ENCODE measurements at places on chromosomes 13 and 19.

DNA sequence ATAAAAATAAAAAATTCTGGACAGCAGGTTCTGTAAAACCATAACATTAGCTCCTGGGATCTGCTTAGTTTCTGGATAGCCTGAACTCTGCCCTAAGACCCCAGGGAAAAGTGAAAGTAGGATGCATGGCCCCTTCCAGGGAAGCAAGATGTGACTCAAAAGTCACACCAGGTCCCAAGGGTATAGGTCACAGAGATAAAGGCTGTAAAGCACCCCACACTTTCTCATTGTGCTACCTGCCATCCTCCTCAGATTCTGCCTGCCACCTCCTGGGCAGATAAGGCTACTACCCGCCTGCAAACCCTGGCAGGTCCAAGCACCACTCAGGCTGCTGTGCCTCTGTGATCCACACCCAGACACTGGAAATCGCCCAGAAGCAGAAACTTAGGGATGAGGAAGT is 20.6 kb downstream of the FFAR2 start:
- DNase-seq, result peak; percentile 43

DNA sequence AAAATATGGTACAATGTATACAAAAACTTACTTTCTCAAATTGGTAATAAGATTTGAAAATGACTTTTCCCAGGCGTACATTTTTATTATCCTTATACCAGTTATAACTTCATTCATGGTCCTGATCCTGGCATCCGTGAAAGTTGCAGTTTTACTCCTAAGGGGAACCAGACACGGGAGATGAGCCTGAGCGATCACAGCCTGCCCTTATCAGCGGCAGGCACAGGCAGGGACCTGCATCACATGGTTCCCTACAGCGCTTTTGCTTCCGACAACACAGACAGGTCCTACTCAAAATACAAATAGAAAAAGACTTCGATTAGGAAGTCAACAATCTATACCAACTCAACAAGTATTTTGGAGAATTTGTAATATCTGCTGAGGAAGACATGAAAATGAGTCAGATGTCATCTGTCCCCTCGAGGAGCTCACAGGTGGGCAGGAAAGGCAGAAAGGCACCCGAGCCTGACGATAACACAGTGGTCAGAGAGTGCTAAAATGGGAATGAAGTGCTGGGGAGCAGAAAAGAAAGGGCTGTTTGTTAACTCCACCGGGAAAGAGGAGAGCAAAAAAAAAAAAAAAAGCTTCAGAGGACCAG is 93.4 kb downstream of the ABCC4 start:
- no peak for DNase-seq

DNA sequence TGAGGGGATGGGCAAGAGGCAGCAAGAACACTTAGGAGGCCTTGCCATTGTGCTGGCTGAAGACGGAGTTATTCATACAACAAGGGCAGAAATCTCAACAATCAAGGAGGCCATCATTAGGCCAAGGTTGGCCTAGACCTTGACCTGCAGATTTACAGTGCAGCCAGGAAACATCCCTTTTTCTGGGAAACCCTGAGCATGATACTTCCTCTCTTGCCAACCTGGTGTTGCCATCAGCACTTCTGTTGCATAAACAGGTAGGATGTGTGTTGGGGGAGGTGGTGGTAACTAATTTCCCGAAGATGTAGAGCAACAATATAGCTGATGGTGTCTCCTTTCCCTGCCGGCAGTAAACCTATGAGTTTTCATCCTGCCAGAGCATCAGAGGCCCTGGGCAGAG is 8.0 kb downstream of the TMEM272 start:
- DNase-seq, result no peak

DNA sequence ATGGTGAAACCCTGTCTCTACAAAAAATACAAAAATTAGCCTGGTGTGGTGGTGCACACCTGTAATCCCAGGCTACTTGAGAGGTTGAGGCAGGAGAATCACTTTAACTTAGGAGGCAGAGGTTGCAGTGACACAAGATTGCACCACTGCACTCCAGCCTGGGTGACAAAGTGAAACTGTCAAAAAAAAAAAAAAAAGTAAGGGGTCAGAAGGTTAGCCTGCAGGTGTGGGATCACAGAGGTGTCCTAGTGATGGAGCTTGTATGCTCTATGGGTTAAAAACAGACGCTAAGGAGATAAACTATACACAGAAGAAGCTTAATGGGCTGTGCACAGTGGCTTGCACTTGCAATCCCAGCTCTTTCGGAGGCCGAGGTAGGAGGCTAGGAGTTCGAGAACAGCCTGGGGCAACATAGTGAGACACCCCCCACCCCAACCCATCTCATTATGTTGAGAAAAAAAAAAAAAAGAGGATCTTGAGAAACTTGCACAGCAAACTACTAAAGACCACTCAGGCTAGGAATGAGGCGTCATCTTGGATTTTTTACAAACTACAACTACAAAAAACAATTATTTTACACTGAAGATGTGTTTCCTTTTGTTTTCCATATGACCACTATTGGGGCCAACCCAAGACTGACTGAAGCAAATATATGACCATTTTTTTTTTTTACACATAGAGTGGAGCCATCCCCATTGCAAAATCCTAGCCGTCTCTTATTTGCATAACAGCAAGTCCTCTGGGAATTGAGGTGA is 7.9 kb downstream of the FOSB start:
- no peak for DNase-seq

DNA sequence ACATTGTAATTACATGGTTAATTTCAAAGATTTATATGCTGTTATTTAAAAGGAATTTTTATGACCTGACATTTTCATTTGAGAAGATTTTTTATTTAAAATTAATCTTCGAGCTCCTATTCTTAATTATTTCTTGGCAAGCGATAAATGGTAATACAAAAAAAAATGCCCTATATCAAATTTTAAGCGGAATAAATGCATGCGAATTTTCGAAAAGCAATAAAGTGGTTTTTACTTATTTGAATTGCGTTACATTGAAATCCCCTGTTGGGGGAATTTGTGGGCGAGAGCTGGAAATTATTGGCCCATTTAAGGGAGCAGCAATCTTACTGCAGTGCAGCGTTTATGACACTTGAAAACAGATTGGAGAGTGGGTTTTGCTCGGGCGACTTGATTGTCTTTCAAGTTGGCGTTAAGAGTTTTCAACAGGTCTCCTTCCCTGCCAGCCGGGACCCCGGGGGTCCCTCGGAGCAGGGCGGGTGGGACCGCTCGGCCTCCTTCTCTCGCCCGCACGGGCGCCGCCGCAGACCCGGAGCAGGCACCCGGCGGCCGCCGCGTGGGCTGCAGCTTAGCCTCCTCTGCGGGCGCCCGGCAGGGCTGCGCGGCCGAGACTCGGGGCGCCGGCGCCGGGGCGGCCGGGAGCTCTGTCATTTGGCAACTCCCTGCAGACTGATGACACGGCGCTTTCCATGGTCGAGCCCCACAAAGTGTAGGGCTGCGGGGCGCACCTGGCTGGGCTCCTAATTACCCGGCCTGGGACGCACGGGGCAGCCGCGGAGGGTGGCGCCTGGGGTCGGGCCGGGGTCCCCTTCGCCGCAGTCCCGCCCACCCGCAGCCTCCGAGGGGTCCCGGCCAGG is 255.1 kb upstream of the SOX21 start:
- peak; percentile 37 for DNase-seq

- no peak for DNase-seq
These were observed 17.2 kb downstream of the BRD4 start for GRCh38 chr19:15315101-15315500.

DNA sequence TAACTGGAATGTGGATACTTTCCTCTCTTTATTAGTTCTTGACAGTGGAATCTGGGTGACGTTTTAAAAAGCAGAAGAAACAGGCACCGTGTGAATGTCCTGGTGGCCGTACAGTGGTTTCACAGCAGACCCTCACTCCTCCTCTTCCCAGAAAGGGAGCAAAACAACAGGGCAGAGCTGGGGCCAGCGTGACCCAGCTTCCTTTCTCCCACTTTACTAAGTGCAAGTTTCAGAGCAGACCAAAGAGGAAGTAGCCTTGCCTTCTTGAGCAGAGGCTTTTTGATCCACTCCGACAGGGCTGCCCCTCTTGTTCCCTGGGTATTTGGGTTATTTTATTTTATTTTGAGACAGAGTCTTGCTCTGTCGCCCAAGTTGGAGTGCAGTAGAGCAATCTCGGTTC is 19.6 kb upstream of the C19orf33 start:
- no peak for DNase-seq

- DNase-seq, result no peak
These were observed 586 bp downstream of the MRI1 start for GRCh38 chr19:13764821-13765394.

GRCh38 chr13:113650731-113651148 is 7.3 kb downstream of the ATP4B start:
- DNase-seq, result no peak

DNA sequence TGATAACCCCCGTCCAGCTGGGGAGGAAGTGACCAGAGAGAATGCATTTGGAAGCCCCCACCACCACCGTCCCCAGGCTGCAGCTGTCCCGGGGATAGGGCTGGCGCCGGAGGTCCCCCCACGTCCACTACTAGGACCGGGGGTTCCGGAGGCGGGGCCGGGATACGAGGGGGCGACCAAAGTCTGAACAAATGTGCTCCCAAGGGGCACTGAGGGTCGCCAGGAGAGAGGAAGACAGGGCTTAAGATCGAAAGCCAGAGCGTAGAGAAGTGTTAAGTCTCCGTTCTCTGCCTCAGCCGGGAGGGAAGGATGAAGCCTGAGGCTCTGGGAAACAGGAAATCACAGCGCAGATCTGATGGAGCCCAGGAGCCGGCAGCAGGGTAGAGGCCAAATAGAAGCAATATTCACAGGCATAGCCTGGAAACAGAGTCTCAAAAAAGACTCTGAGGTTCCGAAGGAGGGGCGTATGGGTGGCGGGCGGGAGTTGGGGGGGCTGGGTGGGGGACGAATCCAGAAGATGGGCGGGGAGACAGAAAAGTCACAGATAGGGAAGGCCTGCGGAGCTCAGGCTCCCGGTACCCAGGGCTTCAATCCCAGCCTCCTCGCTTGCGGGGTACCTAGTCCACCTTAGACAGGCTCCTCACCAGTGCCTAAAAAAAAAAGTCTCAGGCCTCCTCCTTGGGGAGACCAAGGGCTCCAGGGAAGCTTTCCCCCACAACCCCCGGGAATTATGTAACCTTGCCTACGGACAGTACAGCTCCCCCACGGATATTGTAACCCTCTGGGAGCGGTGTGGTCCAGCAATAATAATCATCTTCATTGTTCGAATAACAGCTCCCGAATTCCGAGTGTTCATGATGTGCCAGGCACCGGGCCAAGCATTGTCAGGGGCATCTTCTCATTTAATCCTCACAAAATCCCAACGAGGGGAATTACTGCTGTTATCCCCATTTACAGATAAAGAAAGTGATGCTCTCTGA is 1.1 kb upstream of the ERF start:
- no peak for DNase-seq

- DNase-seq, result no peak
These were observed 309.5 kb downstream of the TEX29 start for GRCh38 chr13:111629926-111630325.

GRCh38 chr13:109737606-109738005 is 48.8 kb downstream of the IRS2 start:
- DNase-seq, result no peak

DNA sequence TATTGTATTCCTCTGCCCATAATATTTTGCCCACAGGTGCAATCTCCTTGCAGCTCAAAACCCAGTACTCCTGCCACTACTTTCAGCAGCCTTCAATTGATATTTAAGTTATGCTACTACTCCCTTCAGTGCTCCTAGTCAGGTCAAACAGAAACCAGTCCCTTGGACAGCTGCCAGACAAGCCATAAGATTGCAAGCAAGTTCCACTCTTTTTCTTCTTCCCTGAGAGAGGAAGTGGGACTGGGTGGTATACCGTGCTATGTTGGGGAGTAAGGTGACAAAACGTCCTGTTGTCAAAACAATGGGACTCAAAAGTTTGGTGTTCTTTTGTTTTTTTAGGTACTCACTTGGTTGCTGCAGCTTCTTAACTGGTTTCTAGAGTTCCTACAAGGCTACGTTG is 63.1 kb upstream of the FRY start:
- DNase-seq, result peak; percentile 13

GRCh38 chr13:97976610-97977521 is 23.4 kb downstream of the IPO5 start:
- peak; percentile 16 for DNase-seq

DNA sequence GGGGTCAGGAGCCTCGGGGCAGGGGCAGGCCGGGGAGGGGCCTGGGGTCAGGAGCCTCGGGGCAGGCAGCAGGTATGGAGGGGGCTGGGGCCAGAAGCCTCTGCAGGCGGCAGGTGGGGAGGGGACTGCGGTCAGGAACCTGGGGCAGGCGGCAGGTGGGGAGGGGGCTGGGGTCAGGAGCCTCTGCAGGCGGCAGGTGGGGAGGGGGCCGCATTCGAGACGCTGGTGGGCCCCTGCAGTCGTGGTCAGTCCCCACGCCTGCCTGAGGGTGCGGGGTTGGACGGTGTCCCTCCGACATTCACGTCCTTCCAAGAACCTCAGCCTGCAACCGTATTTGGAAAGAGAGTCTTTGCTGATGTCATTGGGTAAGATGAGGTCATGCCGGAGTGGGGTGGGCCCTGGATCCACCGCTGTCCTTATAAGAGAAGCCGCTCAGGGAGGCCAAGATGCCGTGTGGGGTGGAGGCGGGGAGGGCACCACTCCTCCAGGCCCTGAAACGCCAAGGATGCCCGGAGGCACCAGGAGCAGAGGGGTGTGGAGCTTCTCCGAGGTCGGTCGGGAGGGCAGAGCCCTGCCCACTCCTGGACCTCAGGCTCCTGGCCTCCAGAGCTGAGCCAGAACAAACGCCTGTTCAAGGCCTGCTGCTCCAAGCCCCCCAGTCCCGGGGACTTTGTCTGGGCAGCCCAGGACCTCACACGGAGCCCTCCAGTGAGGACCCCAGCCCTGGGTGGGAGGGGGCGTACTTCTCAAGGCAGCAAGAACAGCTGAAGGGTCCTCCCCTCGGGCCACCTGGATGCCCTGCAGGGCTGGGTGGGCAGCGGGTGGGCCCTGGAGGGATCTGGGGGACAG is 30.1 kb downstream of the PIP5K1C start:
- DNase-seq, result no peak

DNA sequence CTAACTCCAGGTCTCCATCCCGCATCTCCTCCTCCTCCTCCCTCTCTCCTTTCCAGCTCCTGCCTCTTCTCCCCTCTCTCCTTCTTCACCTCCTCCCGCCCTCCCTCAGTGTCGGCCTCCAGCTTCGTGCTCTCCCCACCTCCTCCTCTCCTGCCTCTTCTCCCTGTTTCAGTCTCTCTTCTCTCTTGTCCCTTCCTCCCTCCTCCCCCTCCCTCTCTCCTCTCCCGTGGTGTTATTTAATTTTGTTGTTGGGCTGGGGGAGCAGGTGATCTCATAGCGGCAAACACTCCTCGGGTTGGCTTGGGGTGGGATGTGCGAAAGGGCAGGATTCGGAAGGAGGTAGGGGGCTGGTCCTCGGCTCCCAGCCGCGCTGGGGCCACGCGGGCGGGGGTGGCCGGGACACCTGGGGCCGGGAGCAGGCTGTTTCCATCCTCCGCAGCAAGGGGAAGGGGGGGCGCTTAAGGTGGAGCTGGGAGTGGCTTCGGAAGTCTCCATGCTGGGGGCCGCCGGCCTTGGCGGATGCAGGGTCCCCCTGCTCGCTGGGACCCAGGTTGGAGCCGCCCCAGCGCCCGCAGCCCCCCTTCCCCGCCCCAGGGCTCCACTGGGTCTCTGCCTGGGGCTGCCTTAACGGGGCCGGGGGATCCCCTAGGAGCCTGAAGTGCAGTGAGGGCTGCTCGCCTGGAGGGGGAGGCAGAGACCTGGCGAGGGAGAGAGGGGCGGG is at the start of gene CA11:
TSS of gene CA11 (minus strand) at position 187 of the 721 bp plus-strand sequence. CDS start 555 bp downstream, outside the sequence.
- peak; percentile 65 for DNase-seq

Measured in HT1080 (cell line).